ENCODE measurements at places on chromosomes 4 and X. TPM values are rescaled to one million over a fixed set of nuclear protein-coding genes. Genes with fewer than 3 reads are reported as not detected.

GRCh38 chr4:1339489-1339888, 7.5 kb upstream of the UVSSA start:
- no peak for DNase-seq

DNA sequence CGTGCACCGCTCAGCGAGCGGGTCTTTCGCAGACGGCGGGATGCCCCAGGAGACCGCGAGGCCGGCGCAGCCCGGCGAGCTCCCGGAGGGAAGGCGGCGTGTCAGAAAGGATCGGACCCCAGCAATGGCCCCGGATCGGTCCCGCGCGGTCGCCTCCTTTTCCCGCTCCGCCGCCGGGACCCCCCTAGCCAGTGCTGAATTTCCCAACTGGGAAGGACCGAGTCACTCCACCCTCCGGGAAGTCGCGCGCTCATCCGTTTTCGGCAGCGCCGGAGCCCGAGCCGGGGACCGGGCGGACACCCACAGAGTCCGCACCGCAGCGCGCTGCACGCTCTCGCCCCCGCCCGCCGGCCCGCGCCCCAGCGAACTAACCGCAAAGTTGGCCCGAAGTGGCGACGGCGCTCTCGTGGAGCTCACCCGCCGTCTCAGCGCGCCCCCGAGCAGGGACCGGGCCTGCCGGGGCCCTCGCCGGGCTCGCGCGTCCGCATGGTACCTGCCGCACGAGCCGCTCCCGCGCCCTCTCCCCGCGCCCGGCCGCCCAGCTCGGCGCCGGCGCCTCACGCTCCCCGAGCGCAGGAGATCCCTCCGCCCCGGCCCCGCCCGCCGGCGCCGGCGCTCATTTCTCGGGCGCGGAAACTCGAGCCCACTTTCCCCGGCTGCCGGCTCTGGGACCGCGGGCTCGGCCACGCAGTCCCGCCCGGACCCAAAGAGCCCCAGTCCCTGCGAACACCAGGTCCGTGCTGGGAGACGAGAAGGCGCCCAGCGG, at the start of gene FAT1:
TSS of gene FAT1 (minus strand) at position 565 of the 766 bp plus-strand sequence. CDS start 14,029 bp downstream, outside the sequence.
- no peak for DNase-seq

Gene LNX1
- 22.3 TPM for total RNA-seq

Gene PPP4R3C
- total RNA-seq, result not detected

Gene HTN1
- not detected for total RNA-seq

All from esophagus squamous epithelium (tissue), 5 donors.